ENCODE measurements at places on chromosomes 7 and 10. TPM values are rescaled to one million over a fixed set of nuclear protein-coding genes. Genes with fewer than 3 reads are reported as not detected.
A peak's percentile ranks its signal among the peaks of the same experiment; 100 is the strongest.

DNA sequence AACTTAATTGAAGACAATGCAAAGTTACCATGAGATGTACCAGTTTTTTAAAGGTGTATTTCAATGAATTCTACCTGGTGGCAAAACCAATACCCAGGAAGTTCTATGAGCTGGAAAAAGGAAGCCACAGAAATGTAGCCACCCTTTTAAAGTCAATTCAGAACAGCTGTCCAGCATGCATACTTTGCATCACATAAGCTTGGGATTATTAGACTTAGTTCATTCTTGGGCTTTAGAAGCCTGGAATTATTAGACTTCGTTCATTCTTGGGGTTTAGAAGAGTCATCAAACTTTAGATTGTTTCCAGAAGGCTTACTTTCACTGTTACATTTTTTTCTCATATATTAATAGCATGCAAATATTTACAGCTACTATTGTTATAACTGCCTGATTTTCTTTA is 20.9 kb downstream of the SLC25A13 start:
- H3K27ac ChIP-seq = no peak overlapping the region
- peaks cover 11% of the 10 kb centered on the region for H3K4me1 ChIP-seq
- DNase-seq = no peak
- H3K36me3 ChIP-seq = no peaks in the 10 kb centered on the region
- no peaks in the 10 kb centered on the region for H3K27me3 ChIP-seq
- no peak overlapping the region for H3K4me3 ChIP-seq

DNA sequence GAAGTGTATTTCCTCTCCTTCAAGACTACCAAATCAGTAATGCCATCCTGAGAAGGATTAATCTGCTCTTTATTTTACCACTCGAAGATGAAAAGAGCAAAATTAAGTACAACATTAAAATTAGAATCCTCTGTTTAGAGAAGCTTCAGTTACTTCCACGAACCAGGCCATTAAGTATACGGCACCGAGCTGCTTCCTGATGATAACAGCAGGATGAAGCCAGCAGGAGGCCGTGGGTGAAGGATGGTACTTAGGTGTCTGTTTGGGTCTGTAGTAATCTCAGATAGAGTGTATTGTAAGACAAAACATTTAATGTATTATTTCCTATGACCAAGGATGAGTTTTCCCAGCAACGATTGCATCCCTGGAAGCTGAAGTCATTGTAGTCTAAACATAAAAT is 362.8 kb downstream of the SFMBT2 start:
- no peak overlapping the region for H3K27ac ChIP-seq
- no peak overlapping the region for H3K4me3 ChIP-seq
- no peaks in the 10 kb centered on the region for H3K36me3 ChIP-seq
- H3K4me1 ChIP-seq = no peaks in the 10 kb centered on the region

- DNase-seq = peak; percentile 35
- H3K27me3 ChIP-seq = no peaks in the 10 kb centered on the region
- no peak overlapping the region for H3K4me3 ChIP-seq
- H3K36me3 ChIP-seq = no peaks in the 10 kb centered on the region
- H3K4me1 ChIP-seq = peaks cover 11% of the 10 kb centered on the region
Observed at GRCh38 chr10:61754587-61755550, 92.1 kb downstream of the CABCOCO1 start.

CFAP46 gene
- total RNA-seq = 1.7 TPM

CDH23 gene
- total RNA-seq = under 0.01 TPM

PIK3CG gene
- total RNA-seq = under 0.01 TPM

DNA sequence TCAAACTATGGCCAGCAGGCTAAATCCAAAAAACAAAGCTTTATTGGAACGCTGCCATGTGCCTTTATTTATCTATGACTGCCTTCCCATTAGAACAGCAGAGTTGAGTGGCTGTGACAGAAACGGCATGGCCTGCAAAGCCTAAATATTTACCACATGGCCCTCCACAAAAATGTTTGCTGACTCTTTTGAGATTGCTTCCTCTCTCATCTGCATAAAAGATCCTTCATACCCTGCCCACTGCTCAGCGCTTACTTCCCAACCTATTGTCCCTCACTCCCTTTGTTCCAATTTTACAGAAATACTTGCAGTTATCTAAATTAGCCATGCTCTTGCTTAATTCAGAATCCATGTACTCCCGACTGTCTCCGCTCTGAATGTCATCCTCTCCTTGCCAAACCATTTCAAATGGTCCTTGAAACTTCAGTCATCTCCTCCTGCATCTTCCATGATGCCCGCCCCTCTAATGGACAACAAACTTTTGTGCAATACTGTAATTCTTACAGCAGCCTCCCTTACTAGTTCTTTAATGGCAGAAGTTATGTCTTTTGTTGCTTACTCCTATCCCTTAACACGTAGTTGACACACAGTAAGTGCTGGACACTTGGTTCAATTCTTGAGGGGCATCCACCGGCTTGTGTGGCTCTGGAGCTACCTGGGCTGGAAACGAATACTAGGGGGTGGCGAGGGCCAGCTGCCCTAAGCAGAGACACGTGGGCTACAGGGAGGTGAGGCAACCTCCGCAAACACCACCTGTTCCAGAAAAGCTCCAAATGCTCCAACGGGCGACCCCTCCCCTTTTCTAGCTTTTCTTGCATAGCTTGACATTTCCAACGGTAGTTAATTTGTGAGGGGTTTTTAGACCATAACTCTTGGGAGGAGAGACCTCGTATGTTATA is 832 bp downstream of the XRCC2 start:
- no peaks in the 10 kb centered on the region for H3K36me3 ChIP-seq
- H3K27me3 ChIP-seq = no peaks in the 10 kb centered on the region
- peak overlapping the region; percentile 54 for H3K4me3 ChIP-seq
- H3K27ac ChIP-seq = no peak overlapping the region
- no peaks in the 10 kb centered on the region for H3K4me1 ChIP-seq
- peak; percentile 29 for DNase-seq

SERPINE1 gene
- 1,441 TPM for total RNA-seq

NRG3 gene
- not detected for total RNA-seq

GRCh38 chr7:149625340-149625946 is 127.8 kb upstream of the ZNF746 start:
- no peak overlapping the region for H3K27ac ChIP-seq
- no peak overlapping the region for H3K4me3 ChIP-seq
- H3K36me3 ChIP-seq = peaks cover 6% of the 10 kb centered on the region
- DNase-seq = peak; percentile 54
- peaks cover 11% of the 10 kb centered on the region for H3K27me3 ChIP-seq
- H3K4me1 ChIP-seq = peaks cover 3% of the 10 kb centered on the region

GRCh38 chr7:157656195-157656769 is 319.5 kb downstream of the DNAJB6 start:
- no peak overlapping the region for H3K4me3 ChIP-seq
- no peaks in the 10 kb centered on the region for H3K36me3 ChIP-seq
- H3K27me3 ChIP-seq = no peaks in the 10 kb centered on the region
- no peak for DNase-seq

GNG11 gene
- total RNA-seq = 6.1 TPM

DNA sequence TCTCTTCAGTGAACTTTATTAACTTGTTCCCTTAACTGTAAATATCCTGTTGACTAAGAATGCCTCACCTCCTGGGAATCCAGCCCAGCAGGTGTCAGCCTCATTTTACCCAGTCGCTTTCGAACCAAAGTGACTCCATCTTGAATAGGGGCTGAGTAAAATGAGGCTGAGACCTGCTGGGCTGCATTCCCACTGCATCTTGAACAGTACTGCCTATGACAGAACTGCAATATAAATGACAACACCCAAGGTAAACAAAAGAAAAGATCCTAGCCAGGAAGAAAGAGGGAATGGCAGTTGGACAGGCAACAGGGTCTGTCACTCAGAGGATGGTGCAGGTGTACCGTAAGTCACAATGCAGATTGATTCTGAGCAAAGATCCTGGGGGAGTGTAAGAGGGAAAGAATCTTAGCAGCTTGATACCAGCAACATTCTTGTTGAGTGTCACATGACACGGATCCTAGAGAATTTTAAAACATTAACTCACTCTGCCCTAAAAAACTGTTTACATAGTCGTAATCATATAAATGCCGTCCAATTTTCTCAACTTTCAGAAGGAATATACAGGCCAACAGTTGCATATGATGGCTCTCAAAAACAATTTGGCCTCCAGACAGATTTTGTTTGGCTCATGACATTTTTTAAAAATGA is 4.4 kb upstream of the FAM107B start:
- peak; percentile 80 for DNase-seq
- no peak overlapping the region for H3K4me3 ChIP-seq
- H3K27ac ChIP-seq = peak overlapping the region; percentile 35
- H3K4me1 ChIP-seq = peaks cover 14% of the 10 kb centered on the region

DNA sequence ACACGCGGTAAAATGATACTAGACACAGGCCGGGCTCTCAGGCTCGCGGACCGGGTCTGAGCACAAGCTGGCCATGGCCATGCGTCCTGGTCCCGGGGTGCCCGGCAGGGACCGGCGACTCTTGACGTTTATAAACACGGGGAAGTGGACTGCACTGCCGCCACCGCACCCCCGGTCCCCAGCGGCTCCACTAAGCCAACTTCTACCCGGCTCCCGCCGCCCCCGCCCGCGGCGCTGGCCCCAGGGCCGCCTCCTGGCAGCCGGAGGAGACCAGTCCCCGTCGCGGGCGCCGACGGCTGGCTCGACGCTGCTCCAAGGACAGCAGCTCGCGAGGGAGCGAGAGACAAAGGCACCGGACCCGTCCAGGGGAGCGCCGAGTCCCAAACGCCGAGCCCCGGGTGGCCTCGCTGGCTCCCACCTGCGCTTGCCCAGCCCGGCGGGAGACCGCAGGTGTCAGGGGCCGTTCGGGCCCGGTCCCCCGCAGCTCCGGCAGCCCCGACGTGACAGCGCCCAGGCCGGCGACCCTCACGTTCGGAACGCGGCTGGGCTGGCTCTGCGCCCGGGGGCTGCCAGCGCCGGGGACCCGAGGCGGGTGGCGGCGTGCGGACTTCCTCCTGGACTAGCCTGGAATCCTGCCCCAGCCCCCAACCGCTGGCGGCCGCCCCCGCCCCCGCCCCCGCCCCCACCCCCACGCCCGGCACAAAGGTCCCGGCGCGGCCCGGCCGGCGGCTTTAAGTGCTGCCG is 517 bp downstream of the ITGB1 start:
- H3K36me3 ChIP-seq = peaks cover 5% of the 10 kb centered on the region
- no peaks in the 10 kb centered on the region for H3K27me3 ChIP-seq
- peaks cover 15% of the 10 kb centered on the region for H3K4me1 ChIP-seq

- H3K27ac ChIP-seq = no peak overlapping the region
- DNase-seq = no peak
- H3K36me3 ChIP-seq = no peaks in the 10 kb centered on the region
- no peak overlapping the region for H3K4me3 ChIP-seq
- H3K4me1 ChIP-seq = no peaks in the 10 kb centered on the region
Observed at GRCh38 chr7:13998866-13999265, 9.4 kb upstream of the ETV1 start.

DNA sequence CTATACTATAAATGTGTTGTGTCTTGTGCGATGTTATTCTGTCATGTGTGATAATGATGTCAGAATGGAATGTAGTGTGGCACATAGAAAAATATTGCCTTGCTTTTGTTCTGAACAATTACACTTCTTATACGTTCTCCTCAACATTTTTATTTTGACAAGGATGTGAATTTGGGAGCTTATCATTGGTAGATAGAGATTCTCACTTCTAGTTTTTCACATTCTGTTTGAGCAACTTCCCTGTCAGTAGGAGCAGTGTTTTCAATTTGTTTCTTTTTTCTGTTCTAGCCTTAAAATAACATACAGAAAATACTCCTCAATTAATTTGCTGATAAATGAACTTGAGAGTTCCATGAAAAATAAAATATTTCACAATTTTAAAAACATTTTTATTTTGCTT is 17.6 kb downstream of the SUN3 start:
- peaks cover 18% of the 10 kb centered on the region for H3K27me3 ChIP-seq
- H3K4me1 ChIP-seq = peaks cover 4% of the 10 kb centered on the region
- no peak overlapping the region for H3K4me3 ChIP-seq
- DNase-seq = no peak
- no peaks in the 10 kb centered on the region for H3K36me3 ChIP-seq

DNA sequence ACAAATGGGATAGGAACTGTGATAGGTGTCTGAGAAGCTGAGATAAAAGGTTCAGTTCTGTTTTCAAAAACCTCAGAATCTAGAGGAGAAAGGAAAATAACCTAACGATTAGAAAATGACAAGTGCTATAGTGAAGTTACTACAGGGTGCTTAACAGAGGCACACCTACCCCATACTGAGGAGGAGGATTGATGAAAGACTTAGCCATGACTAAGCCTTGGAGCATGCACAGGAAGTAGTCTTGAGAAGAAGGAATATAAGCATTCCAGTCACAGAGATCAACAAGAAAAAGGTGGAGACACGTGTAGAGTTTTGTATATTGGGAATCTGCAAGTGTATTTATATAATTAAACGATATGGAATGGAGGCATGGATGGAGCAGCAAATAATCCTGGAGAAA is 1225.5 kb upstream of the CELF2 start:
- H3K4me3 ChIP-seq = no peak overlapping the region
- H3K36me3 ChIP-seq = no peaks in the 10 kb centered on the region
- no peak overlapping the region for H3K27ac ChIP-seq

KIF11 gene
- 18.3 TPM for total RNA-seq

ABCB4 gene
- not detected for total RNA-seq

SORBS1 gene
- total RNA-seq = 0.18 TPM

SLF2 gene
- total RNA-seq = 21.7 TPM

CYTH3 gene
- total RNA-seq = 14.2 TPM

GRCh38 chr7:143392875-143393266 is 11.7 kb downstream of the ZYX start:
- no peak overlapping the region for H3K27ac ChIP-seq
- H3K27me3 ChIP-seq = peaks cover 3% of the 10 kb centered on the region
- peaks cover 40% of the 10 kb centered on the region for H3K4me1 ChIP-seq
- no peak overlapping the region for H3K4me3 ChIP-seq

DNA sequence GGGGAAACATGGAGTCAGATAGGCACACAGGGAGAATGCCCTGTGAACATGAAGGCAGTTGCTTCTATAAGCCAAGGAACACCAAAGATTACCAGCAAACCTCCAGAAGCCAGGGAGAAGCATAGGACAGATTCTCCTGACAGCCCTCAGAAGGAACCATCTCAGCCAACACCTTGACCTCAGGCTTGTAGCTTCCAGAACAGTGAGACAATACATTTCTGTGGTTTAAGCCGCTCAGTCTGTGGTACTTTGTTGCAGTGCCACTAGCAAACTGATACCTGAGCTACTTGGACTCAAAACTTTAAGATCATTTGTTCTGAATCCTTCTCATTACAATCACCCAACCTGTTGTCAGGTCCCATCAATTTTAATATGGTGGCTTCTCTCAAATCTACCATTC is 31.2 kb downstream of the ABLIM1 start:
- H3K4me3 ChIP-seq = no peak overlapping the region
- peaks cover 5% of the 10 kb centered on the region for H3K27me3 ChIP-seq
- no peaks in the 10 kb centered on the region for H3K36me3 ChIP-seq
- H3K27ac ChIP-seq = no peak overlapping the region
